SK-N-SH treated with all-trans-retinoic acid at 6 μM for 48 hours (cell line): ENCODE measurements at places on chromosomes 13 and 19.
A peak's percentile ranks its signal among the peaks of the same experiment; 100 is the strongest.

GRCh38 chr13:40228990-40229389 is 437.5 kb downstream of the FOXO1 start:
- ATAC-seq = no peak

- ATAC-seq = peak; percentile 77
These were observed 3.2 kb downstream of the CRLF1 start for GRCh38 chr19:18603255-18603957.

DNA sequence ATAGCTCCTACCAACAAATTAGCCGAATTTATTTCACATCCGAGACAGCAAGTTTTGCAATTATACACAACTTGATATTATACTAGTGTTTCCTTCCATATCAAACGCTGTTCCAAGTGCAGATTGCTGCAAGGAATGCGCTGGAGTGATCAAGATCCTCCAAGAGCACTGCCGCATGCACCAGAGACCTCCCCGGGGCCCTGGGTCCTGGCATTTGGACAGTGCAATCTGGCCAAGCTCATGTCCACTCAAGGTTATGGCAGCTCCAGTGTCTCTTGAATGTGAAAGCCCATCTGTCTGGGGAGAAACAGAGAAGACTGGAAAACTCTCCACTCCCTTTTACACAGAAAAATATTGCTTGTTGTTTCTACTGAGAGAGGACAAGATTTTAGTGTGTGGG is 111.9 kb downstream of the HSPH1 start:
- no peak for ATAC-seq

GRCh38 chr13:102875256-102875655 is 29.4 kb downstream of the ERCC5 start:
- ATAC-seq = no peak

DNA sequence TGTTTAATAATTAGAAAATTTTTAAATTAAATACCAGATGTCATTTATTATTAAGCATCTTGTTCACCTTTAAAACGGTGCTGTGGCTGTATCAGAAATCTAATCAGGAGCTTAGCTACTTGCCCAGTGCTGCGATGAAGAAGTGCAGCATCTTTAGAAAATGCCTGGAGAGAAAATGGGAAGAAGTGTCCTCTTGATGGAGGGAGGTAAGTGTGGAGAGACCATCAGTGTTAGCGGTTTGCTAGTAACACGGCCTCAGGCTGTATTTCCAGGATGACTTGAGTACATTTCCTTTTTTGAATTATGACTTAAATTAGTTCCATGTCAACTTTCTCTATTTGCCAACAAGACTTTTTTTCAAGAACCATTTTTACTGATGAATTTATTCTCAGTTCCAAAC is 74.1 kb downstream of the SHISA2 start:
- no peak for ATAC-seq

DNA sequence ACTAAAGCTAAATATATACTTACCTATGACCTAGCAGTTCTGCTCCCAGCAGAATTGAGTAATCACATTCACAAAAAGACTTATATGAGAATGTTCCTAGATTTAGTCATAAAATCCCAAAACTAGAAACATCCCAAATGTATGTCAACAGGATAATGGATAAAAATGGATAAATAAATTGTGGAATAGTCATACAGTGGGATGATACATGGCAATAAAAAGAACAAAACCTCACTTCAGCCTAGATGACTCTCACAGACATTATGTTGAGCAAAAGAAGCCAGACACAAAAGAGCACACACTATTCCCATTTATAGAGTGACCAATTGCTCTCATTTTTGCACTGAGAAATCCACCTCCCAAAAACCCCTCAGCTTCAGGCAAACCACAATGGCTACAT is 352.4 kb upstream of the HTR2A start:
- no peak for ATAC-seq

DNA sequence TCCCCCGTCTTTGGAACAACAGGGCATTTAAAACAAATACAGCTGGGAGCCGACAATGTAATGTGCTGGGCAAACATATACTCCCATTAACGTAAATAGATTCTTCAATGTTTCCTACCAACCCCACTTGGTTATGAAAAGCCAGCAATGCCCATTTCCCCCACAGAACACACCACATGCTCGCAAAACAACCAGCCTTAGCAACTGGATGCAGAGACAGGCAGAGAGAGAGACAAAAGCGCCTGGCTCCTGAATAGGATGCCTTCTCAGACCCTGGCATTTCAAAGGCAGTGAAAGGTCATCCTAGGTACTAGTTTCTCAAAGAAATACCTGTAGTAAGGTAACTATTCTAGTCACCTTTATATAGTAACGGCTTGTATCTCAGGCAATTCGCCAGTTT is 462.9 kb downstream of the ITGBL1 start:
- ATAC-seq = no peak

DNA sequence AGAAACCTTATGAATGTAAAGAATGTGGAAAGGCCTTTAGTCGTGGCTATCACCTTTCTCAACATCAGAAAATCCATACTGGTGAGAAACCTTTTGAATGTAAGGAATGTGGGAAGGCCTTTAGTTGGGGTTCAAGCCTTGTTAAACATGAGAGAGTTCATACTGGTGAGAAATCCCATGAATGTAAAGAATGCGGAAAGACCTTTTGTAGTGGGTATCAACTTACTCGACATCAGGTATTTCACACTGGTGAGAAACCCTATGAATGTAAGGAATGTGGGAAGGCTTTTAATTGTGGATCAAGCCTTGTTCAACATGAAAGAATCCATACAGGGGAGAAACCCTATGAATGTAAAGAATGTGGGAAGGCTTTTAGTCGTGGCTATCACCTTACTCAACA is 20.8 kb downstream of the ZNF283 start:
- ATAC-seq = no peak

DNA sequence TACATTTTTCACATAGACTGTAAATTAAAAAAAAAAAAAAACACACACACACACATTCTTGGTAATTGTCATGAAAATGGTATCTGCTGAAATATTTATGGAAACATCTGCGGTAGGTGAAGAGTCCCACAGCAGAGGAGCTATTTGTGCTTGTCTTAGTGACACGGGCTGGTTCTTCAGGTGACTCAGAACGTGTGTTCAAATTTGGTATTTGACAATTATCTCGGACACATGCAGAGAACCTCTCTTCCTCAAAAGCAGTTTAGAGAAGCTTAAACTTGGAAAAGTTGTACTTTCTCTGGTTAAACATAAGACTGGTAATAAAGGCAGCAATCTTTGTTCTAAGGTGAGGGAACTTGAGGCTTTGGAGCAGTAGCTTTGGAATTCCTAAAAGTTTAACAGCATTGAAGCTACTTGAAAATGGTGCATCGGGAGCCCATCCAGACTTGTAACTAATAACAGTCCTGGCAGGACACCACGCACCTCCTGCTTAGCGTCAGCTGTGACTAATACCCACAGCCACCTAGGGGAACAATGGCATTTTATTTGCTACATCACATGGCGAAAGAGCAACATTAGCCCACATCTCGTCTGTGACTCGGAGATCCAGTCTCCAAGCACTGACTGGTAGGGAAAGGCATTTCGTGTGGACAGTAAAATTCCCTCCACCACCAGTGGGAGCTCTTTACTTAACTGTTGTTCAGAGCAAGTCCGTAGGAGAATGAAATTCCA is 1505.1 kb upstream of the SLC10A2 start:
- ATAC-seq = peak; percentile 98

DNA sequence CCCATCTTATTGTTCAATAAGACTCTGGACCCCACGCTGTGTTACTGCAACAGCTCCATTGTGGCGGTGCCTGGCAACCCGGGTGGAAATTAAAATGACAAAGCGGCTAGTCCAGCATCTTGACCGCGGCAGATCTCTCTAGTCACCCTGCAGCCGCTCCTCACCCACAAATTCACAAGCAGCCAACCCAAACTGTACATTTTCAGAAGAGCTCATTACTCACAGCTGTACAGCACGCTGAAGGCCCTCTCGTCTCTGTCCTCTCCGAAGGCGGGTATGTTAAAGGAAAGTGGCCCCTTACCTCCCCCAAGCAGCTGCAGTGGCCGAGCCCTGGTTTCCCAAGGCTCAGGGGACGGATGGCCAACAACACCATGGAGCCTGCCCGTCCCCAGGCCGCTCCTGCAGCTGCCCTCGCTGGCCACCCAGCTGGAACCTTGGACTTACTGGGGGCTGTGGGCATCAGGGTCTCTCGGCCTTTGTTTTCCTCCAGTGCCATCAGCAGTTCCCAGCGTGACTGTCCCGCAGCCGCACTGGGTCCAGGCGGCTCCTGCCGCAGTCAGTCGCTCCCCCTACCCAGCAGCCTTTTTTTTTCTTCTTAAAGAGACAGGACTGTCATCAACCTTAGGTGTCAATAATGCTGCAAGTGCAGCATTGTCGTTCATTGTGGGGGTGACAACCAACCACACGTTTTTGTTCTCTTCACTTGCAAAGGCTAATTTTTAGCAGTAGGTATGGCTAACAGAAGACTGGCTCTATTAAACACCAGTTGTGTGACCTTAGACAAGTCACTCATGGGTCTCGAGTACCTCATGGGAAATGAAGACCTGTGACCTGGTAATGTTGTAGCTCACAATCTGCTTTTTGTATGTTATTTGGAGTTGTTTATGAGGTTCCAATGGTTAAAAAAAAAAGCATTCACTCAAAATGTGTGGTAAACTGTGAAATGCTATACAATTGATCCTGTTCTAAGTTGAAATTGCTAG is at the start of gene SACS:
Gene SACS, minus strand, starts transcription at position 532 of the 983 bp plus-strand sequence. CDS start 22,463 bp downstream, outside the sequence.
- peak; percentile 85 for ATAC-seq

GRCh38 chr13:33191425-33192210 is 93.9 kb downstream of the STARD13 start:
- peak; percentile 31; the same call in 1 of the 3 replicates for ATAC-seq

DNA sequence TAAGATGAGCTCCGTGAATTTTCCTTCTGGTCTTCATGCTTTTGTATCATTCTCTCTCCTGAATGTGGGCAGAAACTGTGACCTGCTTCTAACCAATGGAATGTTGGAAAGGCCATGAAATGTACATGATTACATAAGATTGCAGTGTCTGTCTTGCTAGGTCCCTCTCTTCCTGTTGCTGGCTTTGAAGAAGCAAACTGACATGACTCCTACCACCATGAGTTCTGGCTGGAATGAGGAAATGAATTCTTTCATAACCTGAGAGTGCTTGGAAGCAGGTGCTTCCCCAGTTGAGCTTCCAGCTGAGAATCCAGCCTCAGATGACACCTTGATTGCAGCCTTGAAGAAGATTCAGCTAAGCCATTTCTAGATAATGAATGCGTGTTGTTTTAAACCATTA is 275.0 kb upstream of the MIR17HG start:
- ATAC-seq = no peak

GRCh38 chr13:50203256-50203941 is 188.2 kb downstream of the KCNRG start:
- ATAC-seq = no peak

GRCh38 chr13:62205273-62205672 is 789.6 kb upstream of the PCDH20 start:
- no peak for ATAC-seq

DNA sequence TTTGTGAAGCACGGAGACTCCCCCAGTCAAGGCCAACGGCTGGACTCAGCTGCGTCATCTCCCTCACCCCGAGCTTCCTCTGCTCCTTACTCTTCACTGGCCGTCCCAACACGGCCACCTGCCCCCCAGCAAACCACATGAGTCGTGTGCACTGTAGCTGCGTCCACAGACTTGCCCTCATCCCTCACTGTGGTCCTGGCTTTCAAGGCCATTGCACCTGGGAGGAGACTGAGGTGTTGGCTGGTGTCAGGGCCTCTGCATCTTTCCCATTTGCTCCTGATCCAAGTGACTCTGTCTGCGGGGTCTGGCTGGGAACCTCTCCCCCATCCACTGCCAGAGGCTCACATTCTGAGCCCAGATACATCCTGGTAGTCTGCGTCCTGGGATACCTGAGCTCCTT is 11.5 kb downstream of the PLPP2 start:
- ATAC-seq = no peak

DNA sequence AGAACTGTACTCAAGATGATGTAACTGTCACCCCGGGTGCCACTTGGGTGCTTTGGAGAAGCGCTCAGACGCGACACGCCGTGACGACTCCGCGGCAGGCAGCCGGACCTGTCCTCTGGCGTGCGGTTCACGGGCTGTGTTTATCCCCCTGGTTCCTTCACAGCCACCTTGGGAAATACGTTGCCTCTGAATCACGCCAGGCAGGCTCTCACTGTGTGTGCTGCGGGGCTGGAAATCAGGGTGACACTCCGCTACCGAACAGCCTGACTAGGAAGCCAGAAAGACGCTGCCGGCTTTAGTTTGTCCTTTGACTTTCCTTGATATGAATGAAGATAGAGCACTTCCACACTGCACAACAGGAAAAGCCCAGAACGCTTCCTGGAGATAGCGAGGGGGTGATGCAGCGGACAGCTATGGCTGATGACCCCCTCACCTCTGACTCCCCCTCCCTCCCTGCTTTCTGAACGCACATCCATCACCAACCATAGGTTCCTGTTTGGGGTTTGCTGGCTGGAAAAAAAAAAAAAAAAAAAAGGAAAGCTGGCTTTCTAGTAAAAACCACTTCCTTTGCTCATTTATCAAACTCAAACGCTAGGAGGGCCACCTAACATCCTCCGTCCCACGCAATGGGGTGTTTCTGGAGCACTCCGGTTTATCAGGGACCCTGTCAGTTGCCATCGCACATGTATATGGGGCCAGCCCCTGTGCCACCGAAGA is 3.7 kb upstream of the GP6 start:
- ATAC-seq = no peak

DNA sequence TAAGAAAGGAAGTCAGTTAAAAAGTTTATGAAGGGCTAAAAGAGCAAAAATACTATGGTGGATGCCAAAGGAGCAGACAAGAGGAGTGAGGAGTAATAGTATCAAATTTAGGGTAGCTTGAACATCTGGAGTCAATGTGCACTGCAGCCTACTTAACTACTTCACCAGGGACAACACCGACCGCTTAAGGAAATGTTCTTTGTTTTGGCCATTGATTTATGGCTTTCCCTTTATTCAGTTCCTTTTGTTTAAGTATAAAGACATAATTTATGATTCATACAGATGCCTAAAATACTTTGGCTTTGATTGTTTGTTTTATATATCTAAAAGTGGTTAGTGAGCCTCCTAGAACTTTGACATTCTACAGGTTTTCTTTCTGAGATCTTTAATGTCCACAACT is 276.3 kb upstream of the PRR20A start:
- ATAC-seq = peak; percentile 45; the same call in 2 of the 3 replicates

DNA sequence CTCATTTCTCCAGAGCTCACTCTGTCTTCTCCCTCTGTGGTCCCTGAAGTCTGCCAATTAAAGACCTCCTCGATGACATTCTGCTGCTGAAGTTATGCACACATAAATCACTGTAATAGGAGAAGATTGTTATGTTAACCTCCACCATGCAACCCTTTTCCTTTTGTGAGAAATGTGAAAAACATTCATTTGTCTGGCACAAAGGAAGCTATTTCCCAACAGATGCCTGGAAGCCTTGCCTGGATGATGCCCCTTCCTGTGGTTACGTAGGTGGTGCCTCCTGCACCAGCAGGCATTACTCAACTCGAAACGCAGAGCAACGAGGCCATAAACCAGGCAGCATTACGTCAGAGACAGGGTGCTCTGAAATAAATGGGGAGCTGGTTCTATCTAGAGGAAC is 327.4 kb upstream of the ZNF507 start:
- no peak for ATAC-seq

- ATAC-seq = no peak
These were observed 27.3 kb upstream of the CPB2 start for GRCh38 chr13:46132109-46132508.
